ENCODE measurements at places on chromosomes 12 and 14.

- no peak for DNase-seq
Observed at GRCh38 chr14:50026396-50026795, 90.0 kb downstream of the VCPKMT start.

GRCh38 chr14:57747036-57747435, 118.9 kb downstream of the SLC35F4 start:
- no peak for DNase-seq

DNA sequence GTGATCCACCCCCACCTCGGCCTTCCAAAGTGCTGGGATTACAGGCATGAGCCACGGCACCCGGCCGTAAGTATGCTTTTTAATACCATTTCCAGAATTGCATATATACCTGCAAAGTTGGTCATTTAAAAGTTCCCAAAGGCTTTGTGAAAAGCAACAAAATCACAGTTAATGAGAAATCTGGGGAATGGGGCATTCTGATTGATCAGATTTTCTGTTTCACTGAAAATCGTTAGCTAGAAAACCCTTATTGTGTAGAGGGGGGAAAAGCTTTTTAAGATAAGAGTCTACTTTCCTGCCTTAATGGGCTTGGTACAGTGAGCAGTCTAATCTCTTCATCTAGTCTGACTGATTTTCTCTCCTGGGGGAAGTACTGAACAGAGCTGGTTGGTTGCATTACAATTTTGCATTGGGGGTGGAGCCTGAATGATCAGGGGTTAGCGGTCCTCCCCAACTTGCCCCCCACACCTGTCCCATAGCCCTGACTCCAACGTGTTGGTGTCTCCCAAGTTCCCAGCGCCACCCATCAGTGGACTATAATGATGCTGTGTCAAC, 23.8 kb downstream of the IL31 start:
- DNase-seq, result no peak

GRCh38 chr12:107122452-107122958, 29.2 kb upstream of the CRY1 start:
- DNase-seq, result no peak

DNA sequence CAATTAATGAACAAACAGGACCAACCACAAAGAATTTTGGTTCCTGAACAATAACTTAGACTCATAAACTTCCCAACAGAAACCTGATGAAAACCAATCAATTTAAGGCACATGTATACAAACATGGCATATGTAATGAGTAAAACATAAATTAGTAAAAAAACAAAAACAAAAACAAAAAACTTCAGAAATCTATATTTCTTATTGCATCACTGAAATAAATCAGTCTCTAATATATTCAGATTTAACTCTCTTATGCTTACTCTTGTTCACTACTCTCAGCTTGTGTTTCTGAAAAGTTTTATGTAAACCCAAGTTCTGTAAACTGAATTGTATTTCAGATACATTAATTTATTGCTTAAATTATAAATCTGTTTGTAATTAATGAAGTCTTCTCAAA, 233.7 kb downstream of the SLC25A21 start:
- no peak for DNase-seq

GRCh38 chr12:66688846-66689439, 10.1 kb upstream of the GRIP1 start:
- no peak for DNase-seq

DNA sequence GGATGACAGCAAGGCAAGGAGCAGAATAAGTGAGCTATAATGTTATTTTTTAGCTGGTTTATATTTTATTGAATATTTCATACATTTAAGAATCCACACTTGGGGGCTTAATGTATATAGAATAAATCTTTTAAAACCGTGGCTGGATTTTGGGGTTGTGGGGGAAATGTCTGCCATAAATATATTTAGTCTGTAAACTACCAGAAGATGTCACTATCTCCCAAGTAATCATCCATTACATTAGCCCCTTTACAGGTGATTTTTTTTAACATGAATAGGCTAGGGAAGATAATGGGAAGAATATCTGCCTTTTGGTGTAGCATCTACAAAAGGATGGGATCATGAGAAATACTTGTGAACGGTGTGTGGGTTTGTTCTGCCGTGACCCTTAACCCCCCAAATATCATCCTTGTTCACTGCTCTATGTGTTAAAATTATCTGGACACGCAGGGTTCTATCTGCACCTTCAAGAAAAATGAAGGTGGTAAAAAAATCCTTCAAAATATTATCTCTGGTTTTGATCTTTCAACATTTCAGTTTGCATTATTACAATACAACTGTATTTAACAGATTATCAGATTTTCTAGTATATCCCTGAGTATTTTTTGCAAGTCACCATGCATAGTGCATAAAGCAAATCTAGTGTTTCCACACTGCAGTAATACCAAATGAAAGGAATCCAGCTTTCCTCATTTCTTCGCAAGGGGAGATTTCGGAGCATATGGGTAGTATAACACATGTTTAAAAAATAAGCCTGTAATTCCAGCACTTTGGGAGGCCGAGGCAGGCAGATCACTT, 8.0 kb upstream of the SLC17A8 start:
- DNase-seq, result no peak

GRCh38 chr12:51357374-51358047, 11.0 kb upstream of the CELA1 start:
- DNase-seq, result no peak

DNA sequence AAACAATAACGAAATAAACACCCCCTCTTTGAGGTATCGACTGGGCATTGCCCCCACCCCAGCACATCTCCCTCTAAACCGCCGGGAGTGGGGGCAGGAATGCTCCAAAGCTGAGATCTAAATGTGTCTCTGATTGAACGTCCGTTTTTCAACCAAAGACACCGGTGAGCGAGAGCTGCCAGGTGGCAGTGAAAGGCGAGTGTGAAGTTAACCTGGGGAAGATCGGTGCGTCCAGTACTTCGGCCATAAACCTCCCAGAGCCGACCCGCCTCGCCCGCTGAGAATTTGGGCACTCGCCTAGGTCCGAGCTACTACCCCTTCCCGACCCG, 625 bp downstream of the ANGEL1 start:
- no peak for DNase-seq

- no peak for DNase-seq
Observed at GRCh38 chr12:22687361-22688076, 62.5 kb downstream of the ETNK1 start.

DNA sequence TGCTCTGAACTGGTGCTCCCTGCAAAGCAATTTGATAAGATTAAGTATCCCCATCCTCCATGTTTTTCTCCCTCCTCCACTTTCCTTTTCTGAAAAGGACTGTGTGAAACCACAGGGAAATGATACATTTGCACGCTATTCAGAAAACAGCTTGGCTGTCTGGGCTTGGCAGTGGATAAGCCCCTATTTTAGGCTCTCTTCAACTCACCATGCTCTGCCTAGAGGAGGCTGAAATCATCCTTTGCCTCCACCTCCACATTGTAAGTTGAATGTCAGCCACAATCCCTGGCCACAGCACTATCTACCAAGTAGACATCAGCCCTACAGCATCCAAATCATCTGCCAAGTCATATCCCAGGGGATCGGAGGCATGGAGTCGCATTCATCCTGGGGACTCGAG, 642.3 kb downstream of the RPS29 start:
- no peak for DNase-seq

- DNase-seq, result no peak
Observed at GRCh38 chr12:105948331-105948730, 190.4 kb downstream of the NUAK1 start.

DNA sequence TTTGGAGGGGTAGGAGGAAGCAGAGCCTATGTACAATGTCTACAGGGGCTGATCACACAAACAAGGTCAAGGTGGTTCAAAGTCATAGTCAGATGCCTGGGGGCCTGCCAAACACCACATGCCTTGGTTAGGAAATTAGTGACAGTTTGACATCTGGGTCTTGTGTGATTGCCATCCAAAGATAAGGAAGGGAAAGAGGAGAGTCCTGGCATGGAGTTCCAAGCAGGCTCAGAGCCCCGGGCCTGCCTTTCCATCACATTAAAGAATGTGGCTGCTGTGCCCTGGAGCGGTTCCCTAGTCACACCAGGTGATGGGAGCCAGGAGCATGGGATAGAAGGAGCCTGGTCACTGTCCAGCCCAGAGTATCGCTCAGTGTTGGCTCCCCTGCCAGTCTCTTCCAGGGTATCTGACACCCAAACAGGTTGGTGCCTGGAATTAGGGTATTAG, 53.6 kb upstream of the BCL2L14 start:
- no peak for DNase-seq

DNA sequence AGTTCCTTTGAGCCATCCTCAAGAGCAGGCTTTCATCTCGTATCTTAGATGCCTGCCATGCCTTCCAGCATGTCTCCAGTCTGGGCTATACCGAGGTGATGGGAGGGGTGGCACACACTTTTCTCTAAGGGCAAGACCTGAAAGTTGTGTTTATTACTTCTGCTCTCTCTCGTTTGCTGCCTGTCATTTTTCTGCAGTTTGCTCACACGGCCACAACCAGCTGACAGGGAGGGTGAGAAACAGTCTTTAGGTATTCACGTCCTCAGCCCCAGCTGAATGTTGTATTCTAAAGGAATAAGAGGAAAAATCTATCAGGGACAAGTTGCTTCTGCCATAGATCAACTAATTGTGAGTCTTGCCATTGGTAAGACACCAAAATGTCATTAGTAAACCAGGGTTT, 88.0 kb downstream of the TMTC2 start:
- DNase-seq, result no peak

- DNase-seq, result no peak
Observed at GRCh38 chr12:13135371-13136178, 32.1 kb upstream of the GSG1 start.

DNA sequence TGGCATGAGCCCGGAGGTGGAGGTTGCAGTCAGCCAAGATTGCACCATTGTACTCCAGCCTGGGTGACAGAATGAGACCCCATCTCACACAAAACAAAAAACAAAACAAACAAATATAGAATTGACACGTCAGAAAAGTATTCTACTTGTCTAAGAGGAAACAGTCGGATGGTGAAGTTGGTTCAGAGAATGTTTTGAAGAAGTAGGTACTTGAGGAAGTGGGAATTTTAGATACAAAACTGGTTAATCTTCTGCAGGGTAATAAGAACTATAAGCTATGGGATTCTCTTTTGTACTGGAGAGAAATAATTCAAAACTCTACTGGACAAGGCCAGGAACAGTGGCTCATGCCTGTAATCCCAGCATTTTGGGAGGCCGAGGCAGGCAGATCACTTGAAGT, 14.6 kb upstream of the TCTN1 start:
- no peak for DNase-seq

DNA sequence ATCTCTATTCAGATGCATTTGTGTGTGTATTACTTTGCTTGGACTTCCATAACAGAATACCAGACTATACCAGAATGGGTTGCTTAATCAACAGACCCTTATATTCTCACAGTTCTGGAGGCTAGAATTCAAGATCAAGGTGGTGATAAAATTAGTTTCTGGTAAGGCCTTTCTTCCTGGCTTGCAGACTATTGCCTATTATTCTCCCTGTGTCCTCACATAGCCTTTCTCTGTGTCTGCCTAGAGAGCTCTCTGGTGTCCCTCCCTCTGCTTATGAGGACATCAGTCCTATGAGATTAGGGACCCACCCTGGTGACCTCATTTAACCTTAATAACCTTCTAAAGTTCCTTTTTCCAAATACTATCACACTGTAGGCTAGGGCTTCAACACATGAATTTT, 106.0 kb downstream of the FAR2 start:
- DNase-seq, result no peak

DNA sequence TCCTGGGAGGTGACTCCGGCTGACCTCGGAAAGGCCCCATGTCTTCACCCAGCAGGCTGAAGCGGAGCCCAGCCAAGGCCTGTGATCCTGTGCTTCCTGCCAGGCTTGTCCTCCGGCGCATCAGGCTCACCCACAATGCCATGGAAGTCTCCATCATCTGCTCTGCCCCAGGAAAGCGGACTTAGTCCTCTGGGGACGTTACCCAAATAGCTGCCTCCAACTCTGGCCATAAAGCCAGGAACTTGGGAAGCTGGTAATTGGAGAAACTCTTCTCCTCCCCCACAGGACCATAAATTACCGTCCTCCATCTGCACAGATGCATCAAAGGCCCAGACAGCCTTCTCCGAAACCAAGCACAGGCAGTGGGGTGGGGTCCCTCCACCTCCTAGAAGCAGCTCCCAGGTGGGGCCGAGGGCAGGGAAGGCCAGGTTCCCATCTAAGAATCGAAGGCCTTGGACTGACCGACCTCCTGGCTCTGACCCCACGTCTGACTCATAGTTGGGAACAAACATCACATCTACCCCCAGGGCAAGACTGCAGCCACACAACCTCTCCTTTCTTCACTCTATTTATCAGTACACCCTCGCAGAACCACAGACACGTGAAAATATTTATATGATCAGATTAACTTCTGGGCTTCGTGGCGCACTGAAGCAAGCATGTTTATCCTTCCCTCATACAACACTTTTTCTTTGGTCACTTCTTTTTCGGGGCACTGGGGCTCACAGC, 56.4 kb downstream of the PITPNM2 start:
- no peak for DNase-seq

- no peak for DNase-seq
Observed at GRCh38 chr12:1439201-1439600, 155.2 kb downstream of the FBXL14 start.

- no peak for DNase-seq
Observed at GRCh38 chr12:581746-582145, 81.5 kb downstream of the NINJ2 start.

DNA sequence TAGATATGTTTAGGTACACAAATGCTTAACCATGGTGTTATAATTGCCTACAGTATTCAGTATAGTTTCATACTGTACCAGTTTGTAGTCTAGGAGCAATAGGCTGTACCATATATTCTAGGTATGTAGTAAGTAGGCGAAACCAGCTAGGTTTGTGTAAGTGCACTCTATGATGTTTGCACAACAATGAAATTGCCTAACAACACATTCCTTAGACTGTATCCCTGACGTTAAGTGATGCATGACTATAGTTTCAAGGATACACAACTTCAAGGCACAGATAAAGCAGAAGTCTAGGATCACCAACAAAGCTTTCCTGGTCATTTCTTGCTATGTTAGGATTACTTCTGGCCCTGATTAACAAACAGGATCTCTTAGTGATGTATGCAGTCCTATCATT, 135.1 kb downstream of the SLC38A1 start:
- DNase-seq, result no peak

- DNase-seq, result no peak
Observed at GRCh38 chr14:99537399-99537798, 56.2 kb downstream of the CCNK start.

- DNase-seq, result no peak
Observed at GRCh38 chr14:101639241-101639833, 78.0 kb downstream of the DIO3 start.

- no peak for DNase-seq
Observed at GRCh38 chr12:48390026-48390425, 39.3 kb upstream of the ZNF641 start.

GRCh38 chr12:50740307-50740706, 23.6 kb upstream of the ATF1 start:
- DNase-seq, result no peak

Data from central memory CD4-positive, alpha-beta T cell (primary cell).